Peyer's patch (tissue), 4 donors: ENCODE measurements at places on chromosomes 6 and 20. TPM values are rescaled to one million over a fixed set of nuclear protein-coding genes. Genes with fewer than 3 reads are reported as not detected.

DNA sequence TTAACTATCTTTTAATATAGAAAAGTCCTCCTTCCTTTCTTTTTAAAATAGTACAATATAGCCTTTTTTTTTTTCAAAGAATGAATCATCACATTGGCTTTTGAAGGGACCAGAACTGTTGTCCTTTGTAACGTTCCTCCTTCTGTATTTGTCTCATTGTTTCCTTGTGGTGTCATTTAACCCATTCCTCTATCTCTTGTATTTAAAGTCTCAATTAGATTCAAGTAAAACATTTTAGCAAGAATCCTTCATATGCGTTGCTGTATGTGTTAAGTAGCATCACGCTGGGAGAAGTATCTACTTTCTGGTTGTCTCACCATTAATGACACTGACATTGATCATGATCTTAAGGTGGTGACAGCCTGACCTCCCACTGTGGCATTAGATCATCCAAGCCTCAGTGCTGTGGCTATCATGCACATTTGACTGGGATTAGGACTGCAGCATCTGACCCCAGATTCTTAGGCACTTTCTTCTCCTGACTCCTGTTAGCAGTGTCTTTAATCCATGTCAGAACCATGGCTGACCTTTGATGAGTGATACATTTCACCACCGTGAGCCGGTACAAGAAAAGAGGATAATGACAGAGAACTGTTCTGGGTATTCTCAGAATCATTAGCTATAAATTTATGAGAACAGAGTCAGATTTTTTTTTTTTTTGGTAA is 67.5 kb upstream of the TFB1M start:
- no peak overlapping the region for H3K4me3 ChIP-seq
- H3K4me1 ChIP-seq = no peaks in the 10 kb centered on the region
- no peak overlapping the region for H3K27ac ChIP-seq
- H3K27me3 ChIP-seq = no peaks in the 10 kb centered on the region
- no peaks in the 10 kb centered on the region for H3K36me3 ChIP-seq
- DNase-seq = no peak

GRCh38 chr6:145036236-145036635 is 699.1 kb downstream of the EPM2A start:
- H3K27me3 ChIP-seq = no peaks in the 10 kb centered on the region
- no peak overlapping the region for H3K27ac ChIP-seq
- H3K4me3 ChIP-seq = no peak overlapping the region
- no peaks in the 10 kb centered on the region for H3K4me1 ChIP-seq

DNA sequence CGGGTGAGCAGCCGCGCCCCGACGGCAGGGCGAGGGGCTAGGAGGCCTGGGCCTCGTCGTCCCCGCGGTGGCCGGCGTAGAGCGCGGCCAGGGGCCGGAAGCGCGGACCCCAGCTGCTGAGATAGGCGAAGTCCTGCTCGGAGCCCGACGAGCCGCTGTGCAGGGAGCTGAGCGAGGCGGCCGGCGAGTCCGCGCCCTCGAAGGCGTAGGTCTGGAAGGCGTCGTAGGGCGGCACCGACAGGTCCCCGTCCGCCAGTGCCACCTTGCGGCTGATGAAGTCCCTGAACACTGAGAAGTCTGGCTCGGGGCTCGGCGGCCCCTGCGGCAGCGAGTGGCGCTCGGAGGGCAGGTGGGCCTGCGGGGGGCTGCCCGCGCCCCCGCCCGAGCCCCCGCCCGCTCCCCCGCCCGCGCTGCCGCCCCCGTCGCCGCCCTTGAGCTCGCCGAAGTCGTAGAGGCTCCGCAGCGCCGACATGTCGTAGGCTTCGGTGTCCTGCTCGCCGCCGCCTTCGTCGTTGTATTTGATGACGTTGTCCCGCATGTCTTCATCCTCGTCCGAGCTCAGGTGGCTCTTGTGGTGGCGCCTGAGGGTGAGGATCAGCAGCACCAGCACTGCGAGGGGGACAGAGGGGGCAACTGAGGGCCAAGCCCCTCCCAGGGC is 56.5 kb downstream of the CD40 start:
- H3K27me3 ChIP-seq = no peaks in the 10 kb centered on the region
- no peak overlapping the region for H3K27ac ChIP-seq
- no peaks in the 10 kb centered on the region for H3K4me1 ChIP-seq
- DNase-seq = peak; percentile 86
- no peaks in the 10 kb centered on the region for H3K36me3 ChIP-seq

GRCh38 chr6:144722154-144722737 is 437.1 kb downstream of the UTRN start:
- H3K4me3 ChIP-seq = no peak overlapping the region
- no peaks in the 10 kb centered on the region for H3K27me3 ChIP-seq
- H3K4me1 ChIP-seq = no peaks in the 10 kb centered on the region
- H3K36me3 ChIP-seq = no peaks in the 10 kb centered on the region
- no peak for DNase-seq

- H3K27me3 ChIP-seq = no peaks in the 10 kb centered on the region
- H3K4me1 ChIP-seq = no peaks in the 10 kb centered on the region
- peak; percentile 63 for DNase-seq
Observed at GRCh38 chr20:34112600-34113101, 608 bp upstream of the EIF2S2 start.

GRCh38 chr20:50224531-50225255 is 34.1 kb downstream of the CEBPB start:
- no peaks in the 10 kb centered on the region for H3K4me1 ChIP-seq
- peak; percentile 49 for DNase-seq
- H3K27ac ChIP-seq = peak overlapping the region; percentile 40

DNA sequence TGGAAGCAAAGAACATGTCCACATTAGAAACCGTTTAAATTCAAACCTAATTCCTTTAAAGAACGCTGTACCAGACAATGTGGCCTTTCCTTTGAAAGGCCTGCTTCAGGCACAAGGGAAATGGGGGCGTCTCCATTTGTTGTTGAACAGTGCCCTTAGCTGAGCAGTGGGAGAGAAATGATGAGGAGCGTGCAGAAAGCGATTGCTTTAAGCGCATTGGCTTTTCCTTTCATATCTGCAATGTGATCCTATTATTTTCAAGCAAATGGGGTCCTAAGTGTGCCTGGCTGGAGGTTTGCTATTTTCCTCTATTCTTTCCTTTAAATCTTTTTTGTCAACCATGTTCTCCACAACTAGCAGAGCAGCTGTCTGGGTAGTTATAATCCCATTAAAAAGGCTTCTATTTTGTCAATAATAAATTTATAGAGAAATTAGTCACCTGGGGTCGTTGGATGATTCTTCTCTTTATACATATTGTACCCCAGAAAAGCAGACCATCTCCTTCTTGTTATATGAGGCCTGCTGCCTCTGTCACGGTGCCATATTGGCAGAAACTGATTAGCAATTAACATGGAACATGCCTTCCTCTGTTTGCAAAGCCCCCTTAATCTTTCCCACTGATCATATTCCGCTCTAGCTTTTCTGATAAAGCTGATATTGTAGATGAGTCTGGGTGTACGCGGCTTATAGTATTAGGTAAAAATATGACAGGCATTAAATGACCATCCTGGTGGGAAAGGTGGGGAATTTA is 151.1 kb upstream of the JAG1 start:
- no peaks in the 10 kb centered on the region for H3K4me1 ChIP-seq
- DNase-seq = no peak
- H3K4me3 ChIP-seq = no peak overlapping the region
- H3K27me3 ChIP-seq = no peaks in the 10 kb centered on the region
- H3K36me3 ChIP-seq = no peaks in the 10 kb centered on the region
- H3K27ac ChIP-seq = no peak overlapping the region

GRCh38 chr20:16729080-16729479 is 746 bp upstream of the SNRPB2 start:
- no peaks in the 10 kb centered on the region for H3K27me3 ChIP-seq
- no peaks in the 10 kb centered on the region for H3K36me3 ChIP-seq
- peaks cover 14% of the 10 kb centered on the region for H3K4me1 ChIP-seq
- no peak overlapping the region for H3K27ac ChIP-seq

GRCh38 chr20:36355469-36356171 is 49.5 kb downstream of the DLGAP4 start:
- H3K27me3 ChIP-seq = no peaks in the 10 kb centered on the region
- H3K36me3 ChIP-seq = no peaks in the 10 kb centered on the region
- no peak for DNase-seq
- H3K4me3 ChIP-seq = no peak overlapping the region

The C4B gene
- 11.0 TPM for total RNA-seq

The ATP9A gene
- 40.6 TPM for total RNA-seq
